Osteocyte (in vitro differentiated cells): ENCODE measurements at places on chromosomes 12 and 14. TPM values are rescaled to one million over a fixed set of nuclear protein-coding genes. Genes with fewer than 3 reads are reported as not detected.

- H3K36me3 ChIP-seq, result peaks cover 10% of the 10 kb centered on the region
- no peaks in the 10 kb centered on the region for H3K27me3 ChIP-seq
- DNase-seq, result no peak
- H3K4me3 ChIP-seq, result no peak overlapping the region
Observed at GRCh38 chr12:62865937-62866336, 69.0 kb downstream of the PPM1H start.

DNA sequence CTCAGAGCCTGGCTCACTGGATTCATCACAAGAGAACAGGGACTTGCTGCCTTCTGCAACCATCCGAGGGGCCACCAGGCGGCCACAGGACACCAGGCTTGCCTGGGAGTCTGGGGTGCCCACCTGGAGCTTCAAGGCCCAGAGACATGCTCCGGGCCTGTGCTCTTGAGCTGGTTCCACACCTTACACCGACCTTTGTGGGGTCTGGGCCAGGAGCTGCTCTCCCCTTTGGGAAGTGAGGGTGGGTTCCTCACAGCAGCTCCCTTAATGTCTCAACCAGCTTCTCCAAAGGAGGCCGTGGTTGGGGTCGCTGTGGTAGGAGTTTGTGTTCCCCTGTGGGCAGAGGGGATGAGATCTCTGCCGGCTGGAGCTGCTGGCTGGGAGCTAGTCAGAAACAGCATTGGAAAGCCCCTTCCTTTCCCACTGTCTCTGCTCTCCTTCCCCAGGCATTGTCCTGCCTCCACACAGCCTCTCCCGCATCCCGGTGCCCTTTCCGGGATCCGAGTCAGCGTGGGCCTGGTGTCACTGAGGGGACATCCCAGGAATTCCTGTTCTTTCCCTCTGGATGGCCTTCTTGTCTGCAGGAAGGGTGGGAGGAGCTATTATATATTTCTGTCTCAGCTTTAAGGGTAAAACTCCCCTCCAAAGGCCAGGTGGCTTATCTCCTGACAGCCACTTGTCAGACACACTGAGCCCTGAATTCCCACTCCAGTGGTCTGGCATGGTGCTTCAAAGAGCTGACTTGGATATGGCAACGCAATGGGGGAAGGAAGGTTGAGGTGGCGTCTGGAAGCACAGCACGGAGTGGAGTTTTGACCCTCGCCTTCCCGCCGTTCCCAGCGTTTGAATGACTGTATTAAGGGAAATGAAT, 5.1 kb upstream of the PAPLN start:
- peaks cover 8% of the 10 kb centered on the region for H3K27me3 ChIP-seq
- no peak overlapping the region for H3K27ac ChIP-seq
- peaks cover 73% of the 10 kb centered on the region for H3K4me1 ChIP-seq
- H3K4me3 ChIP-seq, result no peak overlapping the region

- peaks cover 32% of the 10 kb centered on the region for H3K4me1 ChIP-seq
- no peak overlapping the region for H3K27ac ChIP-seq
- DNase-seq, result no peak
- H3K27me3 ChIP-seq, result no peaks in the 10 kb centered on the region
- peaks cover 3% of the 10 kb centered on the region for H3K36me3 ChIP-seq
- no peak overlapping the region for H3K4me3 ChIP-seq
Observed at GRCh38 chr12:14934511-14934910, 3.8 kb downstream of the ERP27 start.

GRCh38 chr14:36658123-36659009, 3.3 kb upstream of the PAX9 start:
- peaks cover 96% of the 10 kb centered on the region for H3K27me3 ChIP-seq
- peaks cover 51% of the 10 kb centered on the region for H3K4me1 ChIP-seq
- peak overlapping the region; percentile 63 for H3K4me3 ChIP-seq
- H3K27ac ChIP-seq, result no peak overlapping the region

Gene SDR9C7
- not detected in 2 replicates for total RNA-seq

DNA sequence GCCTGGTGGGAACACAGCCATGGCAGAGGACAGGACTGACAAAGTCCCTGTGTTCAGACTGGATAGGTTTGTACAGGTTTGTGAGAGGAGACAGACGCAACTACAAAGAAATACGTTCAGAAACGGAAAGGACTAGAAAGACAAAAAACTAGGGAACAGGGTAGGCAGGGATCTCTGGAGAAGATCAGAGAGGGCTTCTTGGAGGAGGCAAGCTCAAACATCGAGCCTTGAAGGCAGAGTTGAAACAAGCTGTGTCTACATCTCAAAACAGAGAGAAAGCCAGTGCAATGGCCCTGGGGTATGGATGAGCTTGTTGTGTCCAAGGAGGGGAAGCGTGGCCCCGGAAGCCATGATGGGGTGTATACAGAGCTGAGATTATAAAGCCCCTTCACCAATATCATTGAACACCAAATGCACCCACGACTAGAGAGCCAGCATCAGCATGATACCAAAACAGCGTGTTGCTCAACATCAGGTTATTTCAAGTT, 89.6 kb upstream of the NCOR2 start:
- peaks cover 59% of the 10 kb centered on the region for H3K4me1 ChIP-seq
- H3K27ac ChIP-seq, result no peak overlapping the region
- H3K4me3 ChIP-seq, result no peak overlapping the region
- H3K36me3 ChIP-seq, result no peaks in the 10 kb centered on the region
- no peak for DNase-seq

- no peak for DNase-seq
- no peaks in the 10 kb centered on the region for H3K27me3 ChIP-seq
- H3K36me3 ChIP-seq, result no peaks in the 10 kb centered on the region
- no peak overlapping the region for H3K4me3 ChIP-seq
- no peak overlapping the region for H3K27ac ChIP-seq
- H3K4me1 ChIP-seq, result no peaks in the 10 kb centered on the region
Observed at GRCh38 chr12:38056701-38057689, 259.6 kb upstream of the ALG10B start.

Gene DEPDC4
- total RNA-seq, result 1.4 TPM in 2 replicates

Gene EIF2S3B
- total RNA-seq, result 0.73 and 0.97 TPM in 2 replicates

Gene HOTAIR
- total RNA-seq, result not detected in 2 replicates

GRCh38 chr14:53226553-53226952, 73.4 kb upstream of the DDHD1 start:
- H3K4me1 ChIP-seq, result no peaks in the 10 kb centered on the region
- H3K27ac ChIP-seq, result no peak overlapping the region
- peaks cover 15% of the 10 kb centered on the region for H3K27me3 ChIP-seq
- no peak for DNase-seq

GRCh38 chr14:73168274-73168673, 32.0 kb downstream of the PSEN1 start:
- H3K4me1 ChIP-seq, result no peaks in the 10 kb centered on the region
- no peak overlapping the region for H3K4me3 ChIP-seq
- H3K27ac ChIP-seq, result no peak overlapping the region
- H3K36me3 ChIP-seq, result peaks cover 45% of the 10 kb centered on the region
- H3K27me3 ChIP-seq, result no peaks in the 10 kb centered on the region

DNA sequence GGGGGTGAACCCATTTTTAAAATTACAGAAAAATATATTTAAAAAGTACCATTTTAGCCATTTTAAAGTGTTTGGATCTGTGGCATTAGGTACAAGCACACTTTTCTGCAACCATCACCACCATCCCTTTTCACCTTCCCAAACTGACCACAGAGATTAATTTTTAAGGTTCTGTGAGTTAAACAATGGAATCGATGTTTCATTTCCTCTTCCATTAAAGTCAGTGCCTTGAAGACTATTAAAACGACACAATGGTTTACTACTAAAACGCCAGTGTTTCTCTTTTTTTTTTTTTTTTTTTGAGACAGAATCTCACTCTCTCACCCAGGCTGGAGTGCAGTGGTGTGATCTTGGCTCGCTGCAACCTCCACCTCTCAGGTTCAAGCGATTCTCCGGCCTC, 78.1 kb upstream of the GPR68 start:
- H3K27ac ChIP-seq, result no peak overlapping the region
- DNase-seq, result no peak
- peaks cover 2% of the 10 kb centered on the region for H3K4me1 ChIP-seq
- no peaks in the 10 kb centered on the region for H3K36me3 ChIP-seq
- H3K27me3 ChIP-seq, result no peaks in the 10 kb centered on the region

DNA sequence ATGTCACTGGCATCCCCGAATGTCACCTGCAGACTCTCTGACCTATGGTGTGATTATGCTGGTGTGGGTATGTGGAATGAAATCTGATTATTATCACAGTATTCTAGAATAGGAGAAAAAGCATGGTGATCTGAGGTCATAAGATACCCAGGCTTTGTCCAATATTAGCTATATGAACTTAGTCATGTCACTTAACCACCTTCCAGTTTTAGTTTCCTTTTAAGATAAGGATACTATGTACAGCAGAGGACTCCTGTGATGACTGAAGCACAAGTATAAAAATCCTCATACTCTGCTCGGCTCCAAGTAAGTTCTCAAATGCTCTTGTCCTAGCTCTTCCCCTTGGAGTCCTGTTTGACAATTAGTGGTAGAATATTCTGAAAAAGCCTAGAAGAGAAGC, 2.8 kb downstream of the GNS start:
- peaks cover 27% of the 10 kb centered on the region for H3K4me1 ChIP-seq
- no peak overlapping the region for H3K4me3 ChIP-seq
- no peak overlapping the region for H3K27ac ChIP-seq
- H3K27me3 ChIP-seq, result no peaks in the 10 kb centered on the region
- no peak for DNase-seq

DNA sequence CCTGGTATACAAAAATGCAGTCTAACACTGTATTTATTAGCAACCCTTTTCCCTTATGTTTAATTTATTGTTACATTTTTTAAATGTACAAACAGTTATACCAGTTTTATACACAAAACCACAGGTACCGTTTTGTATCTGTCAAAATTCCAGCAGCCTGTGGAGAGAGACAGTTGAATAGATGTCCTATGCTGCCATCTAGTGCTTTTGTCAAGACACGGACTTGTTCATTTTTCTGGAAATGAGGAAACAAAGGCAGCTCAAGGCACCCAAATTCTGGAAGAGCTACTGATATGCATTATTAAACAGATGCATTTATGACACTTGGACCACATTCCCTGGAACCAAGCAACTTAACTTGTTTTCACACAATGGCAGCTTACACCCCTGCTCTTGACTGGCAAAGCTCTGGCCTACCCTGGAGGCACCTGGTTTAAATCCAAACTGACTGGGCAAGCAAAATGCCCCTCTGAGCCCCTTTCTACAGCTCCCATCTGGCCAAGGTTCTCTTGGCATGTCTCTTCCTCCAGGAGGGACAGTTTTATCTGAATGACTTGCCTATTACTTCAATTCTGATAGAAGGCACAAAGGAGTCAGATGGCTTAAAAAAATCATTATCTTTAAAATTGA, 286.9 kb upstream of the PRKD1 start:
- H3K27me3 ChIP-seq, result no peaks in the 10 kb centered on the region
- DNase-seq, result no peak
- no peak overlapping the region for H3K27ac ChIP-seq
- H3K4me3 ChIP-seq, result no peak overlapping the region
- H3K4me1 ChIP-seq, result no peaks in the 10 kb centered on the region

Gene HRK
- 0.10 TPM in 1 of 2 replicates, not detected in the other for total RNA-seq

Gene FGF6
- not detected in 2 replicates for total RNA-seq

- H3K4me1 ChIP-seq, result no peaks in the 10 kb centered on the region
- H3K4me3 ChIP-seq, result no peak overlapping the region
- peaks cover 24% of the 10 kb centered on the region for H3K27me3 ChIP-seq
- no peak for DNase-seq
- no peak overlapping the region for H3K27ac ChIP-seq
Observed at GRCh38 chr12:127118251-127118650, 1148.7 kb upstream of the TMEM132C start.

Gene ARHGAP9
- 1.5 and 2.1 TPM in 2 replicates for total RNA-seq

GRCh38 chr14:60061371-60061770, 30.4 kb upstream of the PCNX4 start:
- peaks cover 22% of the 10 kb centered on the region for H3K27me3 ChIP-seq
- no peak for DNase-seq
- no peak overlapping the region for H3K4me3 ChIP-seq
- H3K4me1 ChIP-seq, result peaks cover 3% of the 10 kb centered on the region
- H3K36me3 ChIP-seq, result no peaks in the 10 kb centered on the region

Gene GPR132
- total RNA-seq, result 0.16 and 0.24 TPM in 2 replicates

- no peaks in the 10 kb centered on the region for H3K36me3 ChIP-seq
- H3K4me3 ChIP-seq, result no peak overlapping the region
- H3K27ac ChIP-seq, result no peak overlapping the region
- no peak for DNase-seq
Observed at GRCh38 chr14:61860294-61860918, 98.2 kb downstream of the SNAPC1 start.

DNA sequence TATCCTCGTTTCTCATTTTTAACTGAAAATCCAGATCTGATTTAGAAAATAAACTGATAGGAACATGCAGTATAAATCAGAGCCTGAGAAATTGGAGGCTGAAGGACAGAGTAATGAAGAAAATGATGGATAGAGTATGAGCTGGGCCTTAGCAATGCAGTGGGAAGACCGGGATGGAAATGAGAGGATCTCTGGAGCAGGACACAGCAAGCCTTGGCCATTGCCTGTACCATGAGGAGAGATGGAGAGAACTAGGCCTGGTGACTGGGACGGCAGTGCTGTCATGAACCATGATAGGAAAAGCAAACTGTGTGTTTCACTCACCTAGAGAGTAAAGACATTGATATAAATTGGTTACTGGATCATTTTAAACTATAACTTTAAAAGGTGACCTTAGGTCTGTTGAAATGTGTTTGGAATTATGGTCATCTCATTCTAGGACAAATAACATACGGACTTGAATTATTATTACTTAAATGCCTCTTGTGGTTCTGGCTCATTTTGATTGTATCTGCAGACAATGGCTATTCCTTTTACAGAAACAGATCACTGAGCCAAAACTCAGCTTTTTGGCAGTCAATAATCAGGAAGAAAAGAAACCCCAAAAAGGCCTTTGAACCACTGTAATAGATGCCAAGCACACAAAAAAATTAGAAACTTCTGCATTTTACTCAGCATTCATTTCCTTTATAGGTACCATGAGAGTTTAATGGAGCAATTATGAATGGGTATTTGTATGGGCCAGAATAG, 251.9 kb upstream of the PRKD1 start:
- DNase-seq, result no peak
- no peak overlapping the region for H3K27ac ChIP-seq
- H3K36me3 ChIP-seq, result no peaks in the 10 kb centered on the region
- no peaks in the 10 kb centered on the region for H3K4me1 ChIP-seq
- H3K4me3 ChIP-seq, result no peak overlapping the region
